Kidney epithelial cell (primary cell): ENCODE measurements at places on chromosomes 13 and 19.

DNA sequence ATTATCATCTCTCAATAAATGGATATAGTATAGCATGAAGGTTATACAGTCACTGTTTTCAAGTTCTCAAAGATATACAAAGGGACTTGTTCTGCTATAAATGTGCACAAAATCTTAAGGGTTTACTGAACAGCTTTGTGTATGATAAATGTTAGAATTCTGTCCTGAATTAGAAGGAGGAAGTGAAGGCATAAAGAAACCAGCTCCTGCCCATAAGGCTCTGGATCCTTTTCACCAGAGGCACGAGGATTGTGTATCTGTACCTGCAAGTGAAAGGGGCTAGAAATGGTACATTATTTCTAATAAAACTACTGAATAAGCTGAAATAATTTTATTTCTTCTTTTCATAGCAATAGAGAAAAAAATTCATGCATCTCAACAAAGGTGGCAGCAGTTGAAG, 32.4 kb downstream of the PHF11 start:
- DNase-seq: no peak

DNA sequence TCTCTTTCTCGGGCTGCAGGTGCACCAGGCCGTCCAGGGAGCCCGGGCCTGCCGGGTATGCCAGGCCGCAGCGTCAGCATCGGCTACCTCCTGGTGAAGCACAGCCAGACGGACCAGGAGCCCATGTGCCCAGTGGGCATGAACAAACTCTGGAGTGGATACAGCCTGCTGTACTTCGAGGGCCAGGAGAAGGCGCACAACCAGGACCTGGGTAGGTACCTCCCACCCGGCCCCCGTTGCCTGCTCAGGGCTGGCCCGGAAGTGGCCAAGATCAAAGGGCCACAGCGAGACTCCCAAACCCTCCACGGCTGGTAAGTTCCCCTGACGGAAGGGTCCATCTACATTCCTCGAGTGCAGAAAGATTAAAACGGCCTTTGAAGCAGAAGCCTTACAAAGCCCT, 55.1 kb downstream of the RAB20 start:
- no peak for DNase-seq

DNA sequence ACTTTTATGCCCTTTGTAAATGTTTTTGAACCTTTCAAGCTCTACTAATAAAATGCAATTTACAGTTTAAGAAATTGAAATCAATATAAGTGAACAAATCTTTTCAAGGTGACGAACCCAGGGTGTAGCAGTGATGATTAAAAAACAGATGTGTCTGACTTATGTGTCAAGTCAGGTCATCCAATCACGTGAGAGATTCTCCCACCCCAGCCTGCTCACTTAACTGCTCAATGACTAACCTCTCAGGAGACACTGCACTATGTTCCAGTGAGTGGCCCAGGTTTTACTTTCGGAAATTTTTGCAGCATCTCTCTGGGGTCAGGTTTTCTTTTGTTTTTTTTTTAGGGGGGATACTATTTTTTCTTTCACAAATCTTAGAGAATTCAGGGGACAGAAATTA, 60.7 kb downstream of the ZNF429 start:
- DNase-seq: no peak

- DNase-seq: peak; percentile 12
These were observed 845.1 kb downstream of the DACH1 start for GRCh38 chr13:71021825-71022422.

DNA sequence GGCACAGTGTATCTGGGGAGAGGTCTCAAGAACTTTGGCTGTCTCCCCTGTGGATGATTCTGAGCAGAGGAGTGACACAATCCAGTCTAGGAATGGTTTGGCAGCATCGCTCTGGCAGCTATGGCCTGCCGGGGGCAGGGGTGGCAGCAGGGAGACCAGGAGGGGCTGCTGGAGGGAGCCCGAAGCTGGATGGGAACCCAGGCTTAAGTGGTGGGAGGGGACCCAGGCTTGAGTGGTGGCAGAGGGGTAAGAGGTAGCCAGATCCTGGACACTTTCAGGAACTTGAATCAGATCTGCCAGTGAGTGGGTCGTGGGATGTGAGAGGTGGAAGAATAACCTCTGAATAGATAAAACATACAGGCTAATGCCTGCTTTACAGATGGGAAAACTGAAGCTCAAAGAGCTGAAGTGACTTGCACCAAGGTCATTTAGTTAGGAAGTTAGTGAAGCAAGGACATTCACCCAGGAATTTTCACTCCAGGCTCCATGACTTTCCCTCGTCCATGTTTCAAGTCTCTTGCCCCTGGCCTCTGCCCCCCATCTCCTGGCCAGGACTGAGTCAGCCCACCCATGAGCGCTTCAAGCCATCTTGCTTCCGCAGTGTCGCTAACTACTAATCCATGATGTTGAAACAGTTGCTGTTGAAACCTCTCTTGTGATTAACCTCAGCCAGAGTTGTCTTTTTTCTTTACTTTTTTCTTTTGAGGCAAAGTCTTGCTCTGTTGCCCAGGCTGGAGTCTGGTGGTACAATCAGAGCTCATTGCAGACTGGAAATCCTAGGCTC, 29.9 kb upstream of the C1QTNF9 start:
- no peak for DNase-seq

DNA sequence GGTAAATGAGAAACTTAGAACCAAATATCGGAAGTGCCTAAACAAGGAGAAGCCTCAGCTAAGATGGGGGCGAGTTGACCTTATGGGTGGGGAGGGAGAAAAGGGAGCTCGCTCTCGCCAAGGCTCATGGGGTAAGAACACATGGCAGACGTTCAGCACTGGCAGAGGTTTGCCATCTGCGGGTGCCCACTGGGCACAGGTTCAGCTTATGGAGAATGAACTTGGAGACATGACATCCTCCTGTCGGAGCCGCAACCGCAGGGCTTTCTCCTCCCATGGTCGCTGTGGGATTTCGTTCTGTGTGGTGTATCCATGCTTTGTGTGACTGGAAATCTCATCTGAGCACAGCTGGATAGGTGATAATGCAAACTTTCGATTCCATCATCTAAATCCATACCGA, 36.1 kb upstream of the PEPD start:
- DNase-seq: no peak

DNA sequence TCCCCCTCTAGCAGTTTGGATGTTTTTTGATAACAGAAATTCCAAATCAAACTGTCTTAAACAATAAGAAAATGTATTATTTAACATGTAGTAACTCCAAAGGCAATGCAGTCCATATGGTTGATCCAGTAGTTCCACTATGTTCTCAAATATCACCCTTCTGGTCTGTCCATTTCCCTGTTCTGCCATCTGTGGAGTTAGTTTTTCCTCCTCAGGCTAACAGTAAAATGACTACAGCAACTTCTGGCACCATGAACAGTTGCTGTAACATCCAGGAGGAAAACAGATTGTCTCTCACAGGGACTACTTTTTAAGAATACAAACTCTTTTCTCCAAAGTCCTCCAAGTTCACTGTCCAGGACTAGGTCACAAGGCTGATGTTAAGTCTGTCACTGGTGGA, 455.4 kb downstream of the FGF14 start:
- DNase-seq: no peak

- no peak for DNase-seq
These were observed 1.1 kb upstream of the SWSAP1 start for GRCh38 chr19:11373166-11373884.

- no peak for DNase-seq
These were observed 716 bp downstream of the ZNF573 start for GRCh38 chr19:37778613-37779126.

DNA sequence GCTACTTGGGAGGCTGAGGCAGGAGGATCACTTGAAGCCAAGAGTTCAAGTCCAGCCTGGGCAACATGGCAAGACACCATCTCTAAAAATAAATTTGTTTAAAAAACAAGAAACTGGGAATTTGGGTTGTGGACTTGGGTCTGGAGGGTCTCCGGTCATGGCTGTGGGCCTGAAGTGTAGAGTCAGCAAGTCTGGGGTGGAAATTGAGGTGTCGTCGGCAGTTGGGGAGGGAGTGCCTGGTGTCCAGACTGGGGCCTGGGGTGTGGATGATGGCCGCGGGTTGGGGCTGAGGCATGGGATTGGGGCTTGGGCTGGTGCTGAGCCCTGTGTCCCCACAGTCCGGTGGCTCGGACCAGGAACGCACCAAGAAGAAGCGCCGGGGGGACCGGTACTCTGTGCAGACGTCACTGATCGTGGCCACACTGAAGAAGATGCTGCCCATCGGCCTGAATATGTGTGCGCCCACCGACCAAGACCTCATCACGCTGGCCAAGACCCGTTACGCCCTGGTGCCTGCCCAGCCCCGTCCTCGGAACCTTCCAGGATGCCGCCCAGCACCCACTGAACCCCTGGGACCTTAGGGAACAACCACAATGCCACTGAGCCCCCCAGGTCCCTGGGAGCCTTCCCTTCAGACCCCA, 91.6 kb downstream of the RYR1 start:
- no peak for DNase-seq

DNA sequence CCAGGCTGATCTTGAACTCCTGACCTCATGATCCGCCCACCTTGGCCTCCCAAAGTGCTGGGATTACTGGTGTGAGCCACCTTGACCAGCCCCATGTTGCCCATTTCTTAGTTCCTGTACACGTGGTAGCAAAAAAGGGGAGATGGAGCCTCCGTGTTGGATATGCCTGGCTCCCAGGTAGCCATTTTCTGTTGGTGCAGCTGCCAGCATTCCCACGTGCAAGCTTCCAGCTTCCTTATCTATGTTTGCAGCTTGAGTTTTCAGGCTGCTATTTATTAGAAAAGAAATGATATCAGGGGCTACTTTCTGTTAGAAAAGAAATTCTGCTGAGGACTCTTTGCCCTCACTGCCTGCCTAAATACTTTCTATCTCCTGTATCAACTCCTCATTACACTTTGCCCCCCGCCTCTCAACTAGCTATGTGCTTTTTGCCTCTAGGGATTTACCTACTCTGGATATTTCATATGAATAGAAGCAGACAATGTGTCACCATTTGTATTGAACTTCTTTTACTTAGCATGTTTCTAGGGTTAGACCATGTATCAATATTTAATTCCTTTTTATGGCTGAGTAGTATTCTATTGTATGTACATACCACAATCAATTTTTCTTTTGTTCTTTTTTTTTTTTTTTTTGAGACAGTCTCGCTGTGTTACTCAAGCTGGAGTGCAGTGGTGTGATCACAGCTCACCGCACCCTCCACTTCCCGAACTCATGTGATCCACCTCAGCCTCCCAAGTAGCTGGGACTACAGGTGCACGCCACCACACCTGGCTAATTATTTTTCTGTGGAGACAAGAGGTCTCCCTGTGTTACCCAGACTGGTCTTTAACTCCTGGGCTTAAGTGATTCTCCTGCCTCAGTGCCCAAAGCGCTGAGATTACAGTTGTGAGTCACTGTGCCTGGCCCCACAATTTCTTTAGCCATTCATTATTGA, 3.4 kb upstream of the TMED1 start:
- no peak for DNase-seq
